Activated CD8-positive, alpha-beta memory T cell treated with anti-CD3 and anti-CD28 coated beads for 4 hours (primary cell): ENCODE measurements at places on chromosomes 3 and 15.

GRCh38 chr3:13072239-13072599 lies 1.0 kb downstream of the IQSEC1 start:
- DNase-seq, result no peak

DNA sequence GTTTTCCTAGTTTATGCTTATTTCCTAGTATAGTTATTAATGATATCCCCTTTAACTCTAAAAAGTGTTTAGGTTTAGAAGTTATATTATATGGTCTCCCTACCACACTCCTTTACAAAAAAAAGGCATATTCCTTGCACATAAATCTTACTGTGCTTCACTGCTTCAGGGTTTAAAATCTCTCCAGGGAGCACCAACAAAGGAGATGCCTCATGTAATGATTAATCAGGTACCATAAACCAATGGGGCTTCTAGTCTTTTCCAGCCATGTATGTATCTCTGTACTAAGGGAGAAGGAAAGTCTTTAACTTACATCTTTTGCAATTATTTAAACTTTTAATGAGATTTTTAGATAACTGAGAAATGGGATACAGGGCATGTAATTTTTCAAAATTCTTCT lies 91.5 kb upstream of the RBMS3 start:
- DNase-seq, result no peak

GRCh38 chr15:74727727-74728126 lies 2.4 kb upstream of the CYP1A1 start:
- no peak for DNase-seq

DNA sequence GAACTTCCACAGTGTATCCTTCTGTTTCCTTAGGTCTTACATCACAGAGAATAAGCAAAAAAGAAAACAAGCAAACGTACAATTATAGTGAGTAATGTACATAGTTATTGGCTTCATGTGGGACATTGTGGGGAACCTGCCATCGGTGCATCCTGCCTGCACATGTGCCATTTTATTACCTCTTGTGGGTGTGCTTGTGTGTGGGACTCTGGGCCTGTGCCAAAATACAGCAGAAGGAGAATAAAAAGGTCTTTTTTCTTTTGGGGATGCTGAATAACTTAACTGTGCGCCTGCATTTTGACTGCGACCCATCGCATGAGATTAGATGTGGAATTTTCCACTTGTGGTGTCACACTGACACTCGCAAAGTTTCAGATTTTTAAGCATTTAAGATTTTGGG lies 169.6 kb upstream of the DCBLD2 start:
- no peak for DNase-seq

GRCh38 chr3:8607234-8608040 lies 37.2 kb downstream of the SSUH2 start:
- no peak for DNase-seq

- DNase-seq, result no peak
Observed at GRCh38 chr3:124520970-124521369, 209.3 kb upstream of the UMPS start.
